ENCODE measurements at places on chromosomes 12 and 14. TPM values are rescaled to one million over a fixed set of nuclear protein-coding genes. Genes with fewer than 3 reads are reported as not detected.

Gene HEBP1
- total RNA-seq = 3.3 TPM

Gene AHNAK2
- total RNA-seq = 20.0 TPM

Gene TDRD9
- 6.5 TPM for total RNA-seq

Gene AMHR2
- total RNA-seq = not detected

Gene ANKRD33
- not detected for total RNA-seq

Gene CIROP
- total RNA-seq = not detected

Gene GEMIN2
- 62.0 TPM for total RNA-seq

Gene POU6F1
- total RNA-seq = 9.0 TPM

Gene HIP1R
- 88.0 TPM for total RNA-seq

DNA sequence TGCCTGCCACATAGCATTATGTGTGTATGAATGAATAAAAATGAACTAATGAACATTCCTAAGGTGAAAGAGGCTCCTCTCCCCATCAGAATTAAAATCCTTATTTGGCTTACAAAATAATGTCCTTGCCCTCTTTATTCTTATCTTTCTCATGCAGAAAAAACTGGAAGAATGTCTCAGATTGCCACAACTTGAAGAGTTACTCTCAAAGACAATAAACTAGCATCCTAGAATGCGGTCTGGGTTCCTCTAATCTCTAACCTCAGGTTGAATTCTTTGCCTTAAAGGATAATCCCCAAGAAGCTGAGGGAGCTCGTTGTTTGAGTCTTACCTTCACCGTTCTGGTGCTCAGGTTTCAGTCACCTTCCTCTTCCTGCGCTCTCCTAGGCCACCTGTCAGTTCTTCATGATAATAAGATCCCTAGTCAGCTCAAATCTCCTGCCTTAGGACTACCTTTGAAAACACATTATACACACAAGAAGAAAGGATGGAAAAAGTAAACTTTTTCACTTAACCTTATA lies 147.1 kb downstream of the PHLDA1 start:
- no peak for DNase-seq

DNA sequence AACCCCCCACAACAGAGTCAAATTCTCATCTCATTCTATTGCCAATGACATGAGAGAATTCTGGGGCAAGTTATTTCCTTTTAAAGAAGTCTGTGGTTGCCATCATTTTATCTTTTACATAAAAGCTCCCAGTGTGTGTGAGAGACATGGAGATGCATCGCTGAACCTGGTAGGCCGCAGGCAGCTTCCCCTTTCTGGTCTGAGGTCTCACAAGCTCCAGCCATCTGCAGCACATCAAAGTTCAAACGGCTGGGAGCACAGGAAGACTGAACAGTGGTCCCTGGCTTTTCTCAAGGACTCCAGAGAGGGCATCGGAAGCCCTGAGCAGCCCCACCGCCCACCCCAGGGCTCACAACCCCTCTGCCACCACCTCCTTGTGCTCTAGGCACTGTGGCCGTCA lies 141.7 kb downstream of the RIMBP2 start:
- no peak for DNase-seq

DNA sequence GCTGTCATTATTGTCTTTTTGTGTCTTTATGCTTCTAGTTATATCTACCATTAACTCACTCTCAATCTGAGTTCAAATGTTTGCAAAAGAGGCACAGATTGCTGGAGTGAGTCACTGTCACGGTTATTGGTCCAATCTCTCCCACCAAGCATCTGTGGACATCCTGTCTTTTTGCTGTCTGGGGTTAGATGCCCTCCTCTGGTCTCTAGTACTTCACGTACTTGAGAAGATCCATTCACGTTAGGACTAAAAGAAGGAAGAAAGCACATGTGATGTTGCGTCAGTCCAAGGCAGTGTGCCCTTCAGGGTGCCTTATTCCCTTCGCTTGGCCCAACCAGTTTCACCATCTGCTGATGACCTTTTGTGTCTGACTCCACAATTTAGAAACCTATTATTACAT lies 72.3 kb upstream of the STXBP6 start:
- no peak for DNase-seq

DNA sequence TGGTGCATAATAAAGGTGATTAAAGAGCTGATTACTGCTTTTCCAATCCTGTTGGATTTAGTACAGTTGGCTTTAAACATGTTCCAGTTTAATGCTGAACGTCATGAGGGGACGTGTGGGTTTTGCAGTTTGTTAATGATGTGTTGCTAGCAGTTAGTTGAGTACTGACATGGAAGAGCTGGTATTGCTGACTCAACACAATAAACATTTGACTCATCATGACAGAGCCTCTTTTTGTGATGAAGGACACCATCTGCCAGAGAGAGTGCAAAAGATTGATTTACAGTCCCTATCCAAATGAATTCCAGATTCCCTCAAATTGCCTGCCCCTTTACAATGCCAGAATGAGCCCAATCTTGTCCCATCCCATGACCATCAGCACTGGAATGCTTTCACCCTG lies 346.2 kb upstream of the PRICKLE1 start:
- no peak for DNase-seq

DNA sequence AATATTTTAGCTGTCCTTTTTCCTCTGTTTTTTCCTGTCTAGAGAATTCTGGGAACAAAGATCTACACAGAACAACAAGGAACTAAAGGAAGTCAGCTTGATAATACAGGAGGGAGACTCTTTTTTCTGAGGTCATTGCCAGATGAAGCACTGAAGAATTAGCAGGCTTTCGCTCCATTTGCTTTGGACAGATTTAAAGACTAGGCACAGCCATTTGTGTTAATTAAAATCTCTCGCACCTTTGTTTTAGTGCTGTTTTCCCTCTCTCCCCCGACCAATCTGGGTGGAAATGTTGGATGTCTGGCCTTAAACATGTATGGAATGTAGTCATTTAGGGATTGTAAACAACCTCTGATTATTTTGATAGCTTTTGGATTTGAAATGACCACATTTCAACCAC lies 9.6 kb upstream of the GPHN start:
- no peak for DNase-seq

DNA sequence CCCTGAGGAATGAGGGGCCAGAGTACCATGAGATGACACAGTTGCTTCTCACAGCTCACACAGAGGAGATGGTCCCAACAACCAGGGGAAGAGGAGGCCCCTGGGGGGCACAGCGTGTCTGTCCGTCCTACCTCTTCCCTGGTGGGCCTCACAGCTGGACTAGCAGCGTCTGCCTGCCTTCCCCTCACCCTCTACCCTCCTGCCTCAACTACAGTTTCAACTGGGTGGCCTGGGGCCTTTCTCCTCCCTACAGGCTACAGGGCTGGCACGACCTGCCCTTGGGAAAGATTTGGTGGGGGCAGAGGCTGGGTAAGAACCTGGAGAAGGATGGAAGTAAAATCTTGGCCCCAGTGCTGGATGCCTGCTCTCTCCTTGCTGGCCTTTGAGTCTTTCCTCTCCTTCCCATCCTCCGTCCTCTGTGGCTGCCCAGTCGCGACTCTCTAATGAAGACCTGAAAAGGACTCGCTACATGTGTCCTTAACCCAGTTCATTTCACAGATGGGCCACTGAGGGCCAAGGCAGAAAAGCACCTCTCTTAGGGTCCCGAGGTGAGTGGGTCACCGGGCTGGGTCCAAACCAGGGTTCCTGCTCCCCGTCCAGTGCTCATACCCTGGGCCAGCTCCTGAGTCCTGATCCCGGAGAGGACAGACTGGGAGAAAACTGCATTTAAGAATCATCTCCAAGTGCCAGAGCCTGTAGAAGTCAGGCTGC lies 232.5 kb downstream of the BCL11B start:
- no peak for DNase-seq

DNA sequence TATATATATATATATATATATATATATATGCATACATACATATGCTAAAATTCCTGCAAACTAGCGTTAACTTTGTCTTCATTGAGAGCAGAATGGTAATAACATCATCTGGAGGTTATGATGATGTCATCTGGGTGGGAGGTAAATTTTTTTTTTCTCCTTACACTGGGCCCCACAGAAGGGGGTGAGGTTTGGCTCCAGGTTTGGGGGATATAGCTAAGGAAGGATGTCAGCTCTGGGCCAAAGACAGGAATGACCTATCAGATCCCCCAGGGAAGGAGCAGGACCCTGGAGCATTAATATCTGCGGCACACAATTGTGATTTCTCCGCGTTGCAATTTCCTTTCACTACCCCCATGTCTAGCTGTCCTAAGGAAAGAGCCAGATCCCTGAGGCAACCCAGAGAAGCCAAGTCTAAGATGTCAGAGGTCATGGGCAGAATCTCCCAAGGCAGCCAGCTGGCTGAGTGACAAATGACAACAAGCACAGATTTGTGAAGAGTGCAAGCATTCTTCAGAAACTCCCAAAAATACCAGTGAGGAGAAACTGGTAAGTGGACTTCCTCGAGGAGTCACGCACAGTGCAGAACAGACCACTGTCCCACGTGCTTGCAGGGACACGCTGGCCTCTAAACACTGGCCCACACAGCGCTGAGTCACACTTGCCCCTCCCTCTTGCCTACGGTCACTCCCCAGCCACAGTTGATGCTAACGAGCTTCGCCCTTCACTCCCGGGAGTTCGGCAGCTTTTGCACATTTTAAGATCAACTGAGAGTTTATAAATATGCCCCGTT lies 9.9 kb downstream of the UBC start:
- peak; percentile 84 for DNase-seq

- DNase-seq = no peak
These were observed 19.2 kb upstream of the C12orf76 start for GRCh38 chr12:110067531-110067930.

GRCh38 chr12:39230086-39230485 lies 212.8 kb downstream of the KIF21A start:
- DNase-seq = no peak

GRCh38 chr12:59085690-59086089 lies 165.4 kb upstream of the LRIG3 start:
- DNase-seq = no peak

DNA sequence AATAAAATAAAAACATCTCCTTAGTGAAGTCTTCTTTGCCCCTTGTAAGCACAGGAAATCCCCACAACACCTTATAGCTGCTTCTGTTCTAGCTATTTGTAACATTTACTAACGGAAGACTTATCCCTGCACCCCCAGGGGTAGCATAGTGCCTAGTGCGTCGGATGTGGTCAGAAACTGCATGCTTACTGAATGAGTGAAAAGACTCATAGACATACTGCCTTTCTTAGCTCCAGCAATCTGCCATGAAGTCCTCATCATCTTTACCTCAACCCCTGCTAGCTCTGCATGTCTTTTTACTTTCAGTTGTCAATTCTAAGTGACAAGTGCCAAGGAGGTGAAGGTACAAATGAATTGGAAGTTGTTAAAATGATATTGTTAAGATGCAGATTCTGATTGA lies 12.9 kb downstream of the RIOX1 start:
- no peak for DNase-seq

GRCh38 chr14:35806006-35806907 lies 2.8 kb downstream of the RALGAPA1 start:
- no peak for DNase-seq

GRCh38 chr12:100845095-100845494 lies 50.5 kb downstream of the ANO4 start:
- DNase-seq = no peak

DNA sequence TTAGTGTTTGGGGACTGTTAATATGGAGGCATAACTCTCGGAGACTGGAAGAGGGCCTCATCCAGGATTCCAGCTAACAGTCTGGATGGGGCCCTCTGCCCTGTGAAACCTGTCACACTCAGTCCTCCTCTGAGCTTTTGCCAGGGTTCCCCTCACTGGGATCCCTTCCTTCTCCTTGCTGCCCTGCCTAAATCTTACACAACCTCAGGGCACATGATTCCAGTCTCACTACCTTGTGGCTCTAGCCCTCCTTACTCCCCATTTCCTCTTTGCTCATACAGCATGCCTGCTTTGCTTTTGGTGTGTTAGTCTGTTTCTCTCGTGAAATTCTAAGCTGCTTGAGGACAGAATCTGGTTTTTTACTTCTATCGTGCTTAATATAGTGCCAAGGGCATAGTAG lies 942 bp upstream of the GSG1 start:
- no peak for DNase-seq

GRCh38 chr12:62006076-62006732 lies 254.0 kb upstream of the USP15 start:
- no peak for DNase-seq

GRCh38 chr12:124774054-124774461 lies 89.6 kb downstream of the SCARB1 start:
- no peak for DNase-seq

DNA sequence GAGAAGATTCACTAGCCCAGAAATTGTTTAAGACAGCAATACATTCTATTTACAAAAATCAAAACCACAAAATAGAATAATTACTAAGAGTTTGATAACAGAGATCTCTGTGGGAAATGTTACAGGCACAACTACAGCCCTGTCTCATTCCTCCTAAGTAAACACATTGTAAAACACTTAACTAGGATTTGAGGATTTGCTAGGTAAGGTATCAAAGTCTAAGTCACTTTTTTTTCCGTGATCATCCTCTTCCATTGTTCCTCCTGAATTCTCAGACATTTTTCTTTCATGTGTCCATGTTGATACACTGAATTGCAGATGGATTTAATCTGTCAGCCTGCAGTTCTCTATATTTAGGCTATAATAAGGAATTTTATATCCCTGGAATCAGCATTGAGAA lies 127.5 kb downstream of the ACSS3 start:
- DNase-seq = no peak

Measured in frontal cortex (tissue), 4 donors.